ENCODE measurements at places on chromosomes 7 and 10.

DNA sequence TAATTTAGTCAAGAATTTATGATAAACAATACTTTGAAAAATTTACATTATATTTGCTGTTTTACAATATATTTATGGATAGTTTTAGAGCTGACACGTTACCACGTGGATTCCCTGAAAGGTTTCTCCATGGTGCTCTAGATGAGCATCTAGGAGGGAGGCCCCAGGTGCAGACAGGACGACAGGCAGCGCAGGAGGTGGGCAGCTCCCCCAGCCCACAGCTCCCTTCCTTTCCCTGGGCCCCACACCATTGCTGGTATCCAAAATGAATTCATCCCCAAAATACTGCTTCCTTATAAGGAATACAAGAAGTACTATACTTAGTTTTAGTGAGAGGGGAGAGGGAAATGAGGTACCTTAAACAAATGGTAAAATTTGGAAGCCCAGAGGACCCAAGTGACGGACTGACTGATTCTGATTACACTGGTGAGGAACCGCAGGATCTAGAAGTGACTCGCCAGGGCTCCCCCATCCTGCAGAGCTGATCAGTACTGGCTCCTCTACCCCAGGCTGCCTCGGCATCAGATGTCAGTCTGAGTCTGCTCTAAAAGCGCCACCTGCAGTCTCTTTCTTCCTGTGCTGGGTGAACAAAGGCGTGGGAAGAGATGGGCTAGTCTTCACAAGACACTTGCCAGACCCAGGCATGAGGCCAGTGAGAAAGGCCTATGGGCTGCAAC, 89.2 kb downstream of the DLG5 start:
- DNase-seq, result peak; percentile 12

DNA sequence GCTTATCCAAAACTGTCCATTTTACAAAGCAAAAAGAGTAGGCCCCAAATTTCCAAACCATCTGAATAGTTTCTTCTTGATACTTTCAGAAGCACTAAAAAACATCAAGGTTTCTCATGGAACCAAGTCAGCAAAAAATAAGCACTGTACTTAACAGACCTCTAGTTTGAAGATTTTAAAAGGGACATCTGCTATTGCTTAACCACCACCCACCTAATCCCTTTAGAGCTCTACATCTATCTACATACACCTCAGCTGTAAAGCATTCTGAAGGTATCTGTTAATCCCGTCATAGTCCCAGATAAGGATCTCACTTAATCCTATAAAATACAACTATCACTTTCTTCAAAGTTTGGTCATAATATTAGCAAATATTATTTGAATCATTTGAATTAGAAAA, 72.3 kb downstream of the HIBADH start:
- DNase-seq, result no peak

DNA sequence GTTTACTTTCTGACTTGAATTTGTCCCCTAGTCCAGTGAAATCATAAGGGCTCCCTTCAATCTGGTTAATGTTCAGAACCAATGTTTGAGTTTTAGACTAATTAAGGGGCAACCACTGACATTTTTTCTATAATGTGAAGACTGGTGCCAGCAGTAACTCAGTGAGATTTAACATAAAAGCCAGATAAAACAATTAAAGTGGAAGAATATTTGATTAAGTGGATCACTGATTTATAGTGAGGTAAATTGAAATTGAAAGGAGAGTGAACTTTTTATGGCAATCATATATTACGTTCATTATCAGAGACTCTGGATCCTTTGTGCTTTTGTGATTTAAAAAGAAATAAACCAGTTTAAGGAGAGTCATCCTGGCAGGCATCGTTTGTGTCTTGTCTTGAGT, 246.8 kb downstream of the GATA3 start:
- no peak for DNase-seq

- no peak for DNase-seq
Measured at GRCh38 chr7:94656925-94657731, 1.2 kb upstream of the SGCE start.

DNA sequence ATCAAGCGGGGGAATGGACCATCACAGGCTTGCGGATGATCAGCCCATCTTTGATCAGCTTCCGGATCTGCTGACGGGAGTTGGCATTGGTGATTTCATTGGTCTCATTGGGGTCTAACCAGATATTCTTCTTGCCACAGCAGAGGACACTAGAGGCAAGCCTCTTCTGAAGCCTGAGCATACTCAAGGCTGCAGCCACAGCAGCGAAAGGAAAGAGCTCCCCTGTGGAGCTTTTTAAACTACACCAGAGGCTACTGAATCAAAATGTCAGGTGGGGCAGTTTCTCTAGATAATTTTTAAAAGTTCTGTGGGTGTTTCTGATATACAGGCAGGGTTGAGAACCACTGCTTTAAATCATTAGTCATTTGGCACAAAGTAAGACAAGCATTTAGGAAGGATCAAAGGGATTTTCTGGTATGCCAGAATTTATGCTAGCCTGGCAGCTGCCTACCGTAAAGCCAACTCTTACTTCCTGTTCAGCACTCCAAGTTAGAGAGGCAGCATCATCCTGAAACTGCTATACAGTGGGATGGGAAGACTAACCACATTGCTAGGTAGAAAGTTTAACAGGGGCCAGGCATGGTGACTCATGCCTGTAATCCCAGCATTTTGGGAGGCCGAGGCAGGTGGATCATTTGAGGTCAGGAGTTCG, 7.0 kb downstream of the NAPEPLD start:
- DNase-seq, result no peak

DNA sequence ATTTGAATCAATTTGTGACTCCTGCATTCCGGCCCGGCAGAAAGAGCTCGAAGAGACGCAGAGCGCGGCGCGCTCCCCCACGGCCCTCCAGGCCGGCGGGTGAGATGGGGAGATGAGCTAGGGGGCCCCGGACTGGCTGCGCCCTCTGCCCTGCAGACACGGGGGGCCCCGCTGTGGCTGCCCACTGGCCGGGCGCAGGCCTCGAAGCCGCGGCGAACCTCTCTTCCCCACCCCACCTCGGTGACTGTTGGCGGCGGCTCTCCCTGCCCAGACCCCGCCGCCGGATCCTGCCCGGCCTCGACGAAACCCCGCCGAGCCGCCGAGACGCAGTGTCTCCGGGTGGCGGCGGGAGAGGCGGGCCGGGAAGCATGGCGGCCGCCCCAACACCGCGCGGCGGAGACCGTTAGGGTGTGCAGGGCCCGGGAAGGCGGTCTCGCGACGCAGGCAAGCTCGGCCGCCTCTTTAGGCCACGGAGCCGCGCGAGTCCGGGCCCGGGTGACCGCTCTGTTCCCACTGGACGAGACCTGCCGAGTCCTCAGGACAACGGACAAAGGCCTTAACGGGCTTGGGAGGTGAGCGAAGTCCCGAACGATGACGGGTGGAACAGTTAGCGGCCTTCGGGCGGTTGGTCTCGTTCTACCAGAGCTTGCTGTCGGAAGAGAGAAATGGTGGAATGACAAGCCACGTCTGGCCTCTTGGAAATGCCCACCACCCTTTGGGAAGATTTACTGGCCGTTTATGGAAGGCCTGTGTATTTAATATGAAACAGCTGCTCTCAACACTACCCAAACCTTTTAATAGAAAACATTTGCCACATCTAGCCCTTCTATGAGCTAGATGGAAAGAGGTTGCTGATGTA, 24.3 kb downstream of the NUP42 start:
- no peak for DNase-seq

DNA sequence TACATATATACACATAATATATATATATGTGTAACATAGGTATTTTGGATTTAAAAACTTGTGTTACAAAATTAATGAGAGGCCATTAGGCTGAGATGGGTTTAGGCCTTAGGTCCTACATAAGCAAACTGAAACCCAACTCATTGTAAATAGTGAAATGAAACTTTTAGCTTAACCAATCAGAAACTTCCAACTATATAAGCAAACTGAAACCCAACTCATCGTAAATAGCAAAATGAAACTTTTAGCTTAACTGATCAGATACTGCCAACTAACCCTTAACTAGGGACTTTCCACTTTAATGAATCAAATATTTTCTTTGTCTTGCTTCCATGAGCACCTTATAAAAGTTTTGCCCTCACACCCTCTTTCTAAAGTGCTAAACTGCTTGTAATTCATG, 17.3 kb upstream of the SAMD9L start:
- DNase-seq, result no peak

DNA sequence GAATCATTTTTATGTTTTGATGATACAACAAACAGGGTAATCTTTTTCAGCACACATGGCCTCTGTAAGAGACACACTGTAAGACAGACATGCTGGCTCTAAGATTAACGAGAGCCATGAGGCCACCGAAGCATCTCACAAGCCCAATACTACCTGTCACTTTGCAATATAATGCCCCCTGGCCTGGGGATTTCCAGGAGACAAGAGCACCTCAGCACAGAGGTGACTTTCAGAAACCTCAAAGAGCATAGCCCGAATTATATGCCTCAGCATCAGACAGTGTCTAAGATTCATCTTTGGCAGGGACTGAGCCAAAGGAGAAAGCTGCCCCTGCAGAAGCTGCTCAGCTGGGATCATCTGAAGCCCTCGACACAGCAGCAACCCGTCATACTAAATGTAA, 44.2 kb upstream of the TMEM213 start:
- no peak for DNase-seq

GRCh38 chr10:123501148-123501547, 165.0 kb upstream of the GPR26 start:
- no peak for DNase-seq

DNA sequence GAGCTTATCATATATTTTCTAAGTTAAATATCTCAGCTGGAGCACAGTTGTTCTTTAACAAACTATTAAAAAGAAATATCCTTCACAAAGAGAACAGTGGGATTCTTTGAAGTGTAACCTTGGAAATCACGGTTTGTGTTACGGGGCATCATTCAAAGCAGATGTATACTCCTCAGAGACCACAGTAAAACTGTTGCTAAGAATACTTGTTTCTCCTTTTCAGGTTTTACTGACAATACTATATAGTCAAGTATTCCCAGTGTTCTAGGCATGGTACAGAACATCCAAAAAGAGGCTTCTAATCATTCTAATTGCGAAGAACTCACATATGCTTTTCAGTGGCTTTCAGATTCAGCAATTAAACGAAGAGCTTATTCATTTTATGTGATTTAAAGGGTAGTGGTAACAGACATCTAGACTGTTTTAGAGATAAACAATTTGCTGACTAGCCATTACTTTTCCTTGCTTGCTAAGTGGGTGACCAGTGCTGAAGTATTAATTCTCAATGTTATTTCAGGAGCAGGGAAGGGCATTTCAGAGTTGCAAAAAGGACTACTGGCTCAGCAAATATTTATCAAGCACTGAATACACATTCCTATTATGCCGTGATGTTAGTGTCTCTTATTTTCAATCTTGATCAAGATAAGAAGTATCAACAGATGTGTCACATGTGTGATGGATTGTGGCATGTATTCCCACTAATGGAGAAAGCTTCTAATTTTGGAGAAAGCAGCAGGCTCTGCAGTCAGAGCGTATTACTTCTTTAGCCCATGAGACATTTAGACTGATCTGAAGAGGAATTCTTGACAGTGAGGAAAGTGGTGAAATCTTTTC, 236.8 kb downstream of the RNLS start:
- DNase-seq, result no peak

- DNase-seq, result no peak
Measured at GRCh38 chr10:31358688-31359330, 39.8 kb downstream of the ZEB1 start.

DNA sequence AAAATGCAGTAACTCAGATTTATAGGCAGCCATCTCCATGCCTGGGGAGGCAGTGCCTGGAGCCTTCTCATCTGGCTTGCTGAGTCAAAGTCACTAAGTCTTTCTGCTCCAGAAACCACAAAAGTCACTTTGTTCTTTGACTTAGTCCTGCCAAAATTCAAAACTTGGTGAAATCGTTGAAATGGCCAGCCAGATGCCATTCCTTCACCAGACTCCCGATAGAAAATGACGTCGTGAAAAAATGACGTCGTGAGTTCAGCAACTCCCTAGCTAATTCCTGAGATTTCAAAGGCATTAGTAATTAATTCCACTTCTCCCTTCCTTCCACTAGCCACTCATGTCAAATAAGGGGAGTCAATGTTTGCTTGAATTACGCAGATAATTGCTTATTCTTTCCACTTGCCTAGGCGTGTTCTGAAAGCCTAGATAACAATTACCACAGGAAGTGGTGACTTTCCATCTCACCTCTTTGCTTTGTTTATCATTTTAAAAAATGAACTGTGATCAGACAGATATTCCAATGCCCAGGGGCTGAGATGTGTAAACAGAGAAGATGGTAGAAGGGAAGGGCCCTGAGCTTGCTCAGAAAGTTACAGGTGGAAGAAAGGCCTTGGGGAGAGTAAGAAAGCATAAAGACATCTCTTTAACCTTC, 48.5 kb upstream of the OSBPL3 start:
- DNase-seq, result peak; percentile 92

DNA sequence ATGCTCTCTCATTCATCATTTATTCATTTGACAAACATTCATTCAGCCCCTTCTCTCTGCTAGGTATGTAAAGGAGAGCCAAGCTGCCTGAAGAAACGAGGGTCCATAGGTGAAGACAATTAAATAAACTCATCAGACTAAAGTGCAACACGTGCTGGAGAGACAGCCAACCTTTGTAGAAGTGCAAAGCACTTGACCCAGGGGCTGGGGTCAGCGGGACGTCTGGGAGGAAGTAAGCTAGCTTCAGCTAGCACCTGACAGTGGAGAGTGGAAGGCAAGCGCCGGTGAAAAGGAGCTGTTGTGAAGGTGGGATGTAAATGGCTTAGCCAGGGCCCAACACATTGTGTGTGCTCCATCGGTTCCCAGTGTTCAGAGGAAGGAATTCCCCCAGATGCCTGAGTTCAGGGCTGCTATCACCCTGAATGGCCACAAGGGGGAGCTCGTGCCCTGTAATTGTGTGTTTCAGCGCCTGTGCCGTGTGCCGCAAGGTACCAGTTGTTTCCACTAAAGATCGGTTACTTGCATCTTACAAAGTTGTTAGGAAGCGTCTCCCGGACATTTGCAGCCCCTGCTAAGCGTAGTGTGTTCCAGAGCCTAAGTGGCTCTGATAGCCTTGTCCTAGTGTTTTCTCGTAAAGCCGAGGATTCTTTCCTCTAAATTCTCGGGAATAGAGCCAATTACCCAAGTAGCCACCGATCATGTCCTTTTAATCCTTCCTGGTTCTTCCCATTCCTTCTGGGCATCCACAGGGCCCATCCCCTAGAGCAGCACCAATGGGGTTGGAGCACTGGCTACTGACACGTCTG, 30.6 kb downstream of the TLX1 start:
- peak; percentile 91 for DNase-seq

GRCh38 chr10:1520909-1521565, 216.3 kb downstream of the ADARB2 start:
- DNase-seq, result no peak
